ENCODE measurements at places on chromosomes 2 and 18.
A peak's percentile ranks its signal among the peaks of the same experiment; 100 is the strongest.

- peak; percentile 57 for DNase-seq
Measured at GRCh38 chr2:230932556-230933511, 7.8 kb upstream of the GPR55 start.

GRCh38 chr2:43302961-43303494 is 76.6 kb upstream of the ZFP36L2 start:
- no peak for DNase-seq

- DNase-seq: no peak
Measured at GRCh38 chr2:98372121-98372520, 25.9 kb downstream of the CNGA3 start.

- DNase-seq: no peak
Measured at GRCh38 chr2:237207646-237208045, 122.0 kb downstream of the COPS8 start.

All from muscle of leg (tissue), 16 donors.